ENCODE measurements at places on chromosomes 12 and 14. TPM values are rescaled to one million over a fixed set of nuclear protein-coding genes. Genes with fewer than 3 reads are reported as not detected.

TAS2R43 gene
- 0.35 TPM for total RNA-seq

PMCH gene
- total RNA-seq = not detected

PZP gene
- total RNA-seq = not detected

DHRS7 gene
- 80.4 TPM for total RNA-seq

DDN gene
- not detected for total RNA-seq

Data from myometrial cell (primary cell).